Mammary epithelial cell (primary cell): ENCODE measurements at places on chromosomes 5 and 9.

DNA sequence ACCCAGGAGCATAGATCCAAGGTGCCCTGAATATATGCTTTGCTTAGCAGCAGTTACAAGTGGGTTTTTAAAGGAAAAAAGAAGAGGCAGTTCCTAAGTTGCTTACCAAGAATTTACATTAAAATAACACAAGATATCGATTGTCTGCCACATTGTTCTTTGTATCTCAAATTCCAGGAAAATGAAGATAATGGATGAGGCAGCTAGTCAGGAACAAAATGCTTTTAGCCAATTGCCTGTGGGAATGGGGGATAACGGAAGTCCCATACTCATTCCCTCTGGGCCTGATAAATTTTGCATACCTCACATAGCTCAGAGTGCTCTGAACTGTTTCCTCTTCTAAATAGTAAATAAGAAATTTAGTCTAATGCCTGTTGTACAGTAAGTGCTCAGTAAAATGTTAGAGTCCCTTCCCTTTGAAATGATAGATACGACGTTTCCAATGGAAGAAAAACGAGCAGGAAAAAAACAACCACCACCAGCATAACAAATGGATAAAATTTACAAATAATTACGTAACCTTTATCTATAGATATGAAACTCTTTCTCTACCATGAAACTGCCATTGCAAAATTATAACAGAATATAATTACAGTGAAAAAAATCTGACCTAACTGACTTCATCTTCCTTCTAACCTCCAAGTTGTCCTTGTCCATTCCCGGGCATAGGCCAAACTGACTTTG lies 35.5 kb upstream of the TENT2 start:
- no peak for DNase-seq

DNA sequence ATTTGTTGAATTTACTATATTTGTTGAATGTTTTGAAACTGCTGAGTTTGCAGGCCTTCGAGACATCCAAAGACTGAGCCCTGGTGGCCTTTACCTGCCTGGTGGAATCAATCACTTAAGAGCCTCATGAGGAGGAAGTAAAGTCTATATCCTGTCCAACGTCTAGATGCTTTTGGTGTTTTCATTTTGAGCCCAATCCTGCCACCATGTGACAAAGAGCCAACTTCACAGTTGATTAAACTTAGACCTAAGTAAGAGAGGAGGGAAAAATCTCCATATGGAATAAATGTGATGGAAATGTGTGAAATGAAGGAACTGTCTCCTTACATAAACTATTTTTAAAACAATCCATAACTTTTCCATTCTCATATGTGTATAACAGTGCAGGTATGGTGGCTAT lies 220.1 kb downstream of the PRR16 start:
- peak; percentile 29 for DNase-seq

DNA sequence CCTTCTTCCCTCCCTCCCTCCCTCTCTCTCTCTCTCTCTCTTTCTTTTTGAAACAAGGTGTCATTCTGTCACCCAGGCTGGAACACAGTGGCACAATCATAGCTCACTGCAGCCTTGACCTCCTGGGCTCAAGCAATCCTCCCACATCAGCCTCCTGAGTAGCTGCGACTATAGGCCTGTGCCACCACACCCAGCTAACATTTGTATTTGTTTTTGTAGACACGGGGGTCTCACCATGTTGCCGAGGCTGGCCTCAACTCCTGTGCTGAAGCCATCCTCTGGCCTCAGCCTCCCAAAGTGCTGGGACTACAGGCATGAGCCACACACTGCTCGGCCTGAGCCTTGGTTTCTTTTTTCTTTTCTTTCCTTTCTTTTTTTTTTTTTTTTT lies 45.8 kb downstream of the PLPP7 start:
- DNase-seq: no peak

GRCh38 chr5:87844449-87844848 lies 424.2 kb downstream of the TMEM161B start:
- DNase-seq: no peak

GRCh38 chr5:115956957-115957356 lies 5.3 kb upstream of the LVRN start:
- no peak for DNase-seq

- DNase-seq: no peak
These were observed 224.8 kb downstream of the MEF2C start for GRCh38 chr5:88657906-88658775.
